Tongue (tissue), 3 donors: ENCODE measurements at places on chromosomes 7 and 10. TPM values are rescaled to one million over a fixed set of nuclear protein-coding genes. Genes with fewer than 3 reads are reported as not detected.

DNA sequence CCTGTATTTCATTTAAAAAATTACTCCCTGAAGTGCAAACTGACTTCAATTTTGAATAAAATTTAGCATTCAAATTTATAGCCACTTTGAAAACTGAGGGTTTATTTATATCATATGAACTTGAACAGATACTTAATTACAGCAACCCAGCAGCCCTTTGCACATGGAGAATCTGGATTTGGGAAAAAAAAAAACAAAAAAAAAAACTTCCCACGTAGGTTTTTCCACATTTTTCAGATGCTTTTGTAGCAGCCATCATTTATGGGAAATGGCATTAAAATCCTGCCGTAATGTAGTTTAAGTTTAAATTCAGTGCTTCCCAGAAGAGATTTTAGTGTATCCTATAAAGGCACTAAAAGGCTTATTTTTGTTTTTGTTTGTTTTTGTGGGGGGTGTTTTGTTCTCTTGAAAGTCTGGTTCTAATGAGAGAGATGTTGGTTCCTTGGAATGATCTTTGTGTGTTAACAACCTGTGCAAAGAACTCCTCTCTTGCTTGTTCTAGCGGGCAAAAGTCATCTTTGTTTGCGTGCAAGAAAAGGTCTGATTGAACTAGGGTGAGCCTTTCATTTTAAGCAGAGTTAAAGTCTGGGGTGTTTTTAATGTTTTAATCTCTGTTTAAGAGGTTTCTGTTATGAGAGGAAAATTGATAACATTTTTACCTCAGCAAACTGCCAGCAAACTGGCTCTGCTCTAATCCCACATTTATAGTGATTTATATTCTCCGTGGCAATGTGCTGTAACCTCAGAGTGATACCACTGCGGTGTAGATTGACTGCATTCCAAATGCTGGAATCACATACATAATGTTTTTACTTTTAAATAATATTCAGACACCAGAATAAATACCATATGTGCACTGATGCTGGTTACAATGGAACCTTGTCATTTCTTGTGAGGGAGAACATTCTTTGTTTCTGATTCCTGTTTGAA is 105.5 kb downstream of the WNT2 start:
- no peak for DNase-seq

DNA sequence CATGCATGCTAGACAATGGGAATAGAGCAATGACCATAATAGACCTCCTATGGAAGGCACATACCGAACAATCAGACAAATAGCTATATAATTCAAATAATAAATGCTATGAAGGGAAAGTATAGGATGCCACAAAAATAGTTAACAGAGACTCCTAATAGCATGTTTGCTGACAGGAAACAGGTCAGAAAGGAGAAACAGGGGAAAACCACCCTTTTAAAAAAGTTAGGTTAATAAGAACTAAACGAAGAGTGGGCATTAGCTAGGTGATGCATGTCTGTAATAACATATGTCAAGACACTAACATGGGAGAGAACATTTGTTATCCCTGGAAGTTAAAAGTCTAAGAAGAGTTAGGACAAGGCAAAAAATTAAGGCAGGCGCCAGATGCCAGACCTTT is 58.9 kb downstream of the ABI1 start:
- DNase-seq = no peak

DNA sequence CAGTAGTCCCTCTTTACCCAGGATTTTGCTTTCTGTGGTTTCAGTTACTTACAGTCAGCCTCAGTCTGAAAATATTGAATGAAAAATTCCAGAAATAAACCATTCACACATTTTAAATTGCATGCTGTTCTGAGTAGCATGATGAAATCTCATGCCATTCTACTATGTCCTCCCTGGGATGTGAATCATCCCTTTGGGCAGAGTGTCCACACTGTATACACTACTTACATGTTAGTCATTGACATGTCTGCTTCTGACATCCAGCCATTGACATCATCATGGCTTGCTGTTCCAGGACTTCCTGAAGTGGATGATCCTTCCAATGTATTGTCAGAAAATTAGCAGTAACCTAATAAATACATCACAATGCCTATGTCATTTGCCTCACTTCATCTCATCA is 34.6 kb upstream of the MALRD1 start:
- DNase-seq = no peak

DNA sequence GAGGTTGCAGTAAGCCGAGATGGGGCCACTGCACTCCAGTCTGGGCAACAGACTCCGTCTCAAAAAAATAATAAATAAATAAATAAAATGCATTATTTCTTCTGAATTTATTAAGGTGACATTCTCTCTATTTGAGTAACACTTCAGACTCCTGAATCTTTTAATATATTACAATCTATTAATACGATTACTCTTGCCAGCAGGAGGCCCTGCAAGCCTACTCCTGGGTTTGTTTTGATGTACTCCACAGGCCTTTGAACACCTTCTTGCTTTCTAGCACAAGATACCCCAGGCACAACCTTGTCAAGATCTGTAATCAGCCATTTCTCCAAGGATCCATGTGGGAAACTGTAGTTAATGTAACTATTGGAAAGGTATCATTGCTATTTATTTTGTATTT is 63.5 kb downstream of the COBL start:
- DNase-seq = no peak

DNA sequence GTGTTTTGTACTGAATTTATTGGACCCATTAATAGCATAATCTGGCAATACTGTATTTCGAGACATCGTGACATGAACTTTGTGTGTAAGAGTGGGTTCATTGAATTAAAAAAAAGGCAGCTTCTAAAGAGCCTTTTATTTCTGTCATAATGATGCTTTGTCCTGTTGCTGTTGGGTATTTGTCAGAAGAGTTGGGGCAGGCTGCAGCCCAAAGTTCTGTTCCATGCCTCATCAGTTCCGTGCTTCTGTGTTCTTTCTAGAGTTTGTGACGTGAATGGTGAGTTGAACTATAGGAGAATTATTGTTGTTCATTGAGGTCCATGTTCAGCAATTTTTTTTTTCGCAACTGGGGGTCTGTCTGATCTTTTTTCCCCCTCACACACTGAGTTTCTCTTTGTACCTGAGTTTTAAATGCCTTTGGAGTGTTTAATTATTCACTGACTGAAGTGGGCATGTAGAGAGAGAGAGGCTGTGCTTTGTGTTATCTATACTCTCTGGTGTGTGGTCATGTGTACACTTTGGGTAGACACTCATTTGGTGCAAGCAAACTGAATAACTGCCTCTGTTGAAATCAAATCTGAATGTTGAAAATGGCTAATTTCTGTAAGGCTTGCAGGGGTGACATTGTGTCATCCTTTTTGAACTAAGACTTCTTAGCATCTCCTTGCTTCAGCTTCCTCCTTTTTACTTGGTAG is 69.8 kb downstream of the ADD3 start:
- DNase-seq = peak; percentile 37

The CALHM3 gene
- not detected for total RNA-seq
